EL (cell line): ENCODE measurements at places on chromosomes 7 and 10.

- DNase-seq: no peak
These were observed 7.2 kb downstream of the MINDY4 start for GRCh38 chr7:30778255-30779025.

GRCh38 chr10:5522913-5523560 is 1.7 kb upstream of the CALML3 start:
- DNase-seq: no peak

DNA sequence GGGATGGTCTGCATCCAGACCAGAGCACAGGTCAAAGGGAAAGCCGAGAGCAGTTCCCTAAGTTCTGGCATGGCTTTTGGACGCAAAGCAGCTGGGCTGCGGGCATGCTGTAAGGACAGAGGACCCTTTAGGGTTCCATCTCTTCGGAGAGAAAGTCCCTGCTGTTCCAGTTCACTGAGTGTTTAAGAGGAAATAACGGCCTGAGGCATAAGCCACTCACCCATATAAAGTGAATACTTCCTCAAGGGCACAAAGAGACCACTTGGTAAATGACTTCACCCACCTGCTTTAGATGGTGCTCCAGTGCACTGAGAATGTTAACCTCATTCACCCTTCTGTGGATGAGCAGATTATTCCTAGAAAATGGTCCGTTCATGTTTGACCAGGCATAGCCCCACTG is 586.7 kb upstream of the GALNT17 start:
- DNase-seq: no peak

DNA sequence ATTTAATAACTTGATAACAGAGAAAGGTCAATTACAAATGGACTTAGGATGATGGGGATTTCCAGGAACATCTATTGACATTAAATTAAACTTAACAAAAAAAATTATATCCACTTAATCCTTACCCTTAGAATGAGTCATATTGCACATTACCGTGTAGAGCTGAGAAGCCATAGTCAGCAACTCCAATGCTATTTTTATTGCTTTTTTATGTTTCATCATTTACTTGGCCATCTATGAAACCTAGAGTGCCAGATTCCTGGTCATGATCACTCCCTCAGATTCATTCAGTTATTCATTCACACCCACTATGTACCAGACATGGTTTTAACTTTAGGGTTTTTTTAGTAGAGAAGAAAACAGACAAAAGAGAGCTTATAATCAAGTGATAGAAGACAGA is 1180.4 kb downstream of the CNTNAP2 start:
- peak; percentile 13 for DNase-seq

DNA sequence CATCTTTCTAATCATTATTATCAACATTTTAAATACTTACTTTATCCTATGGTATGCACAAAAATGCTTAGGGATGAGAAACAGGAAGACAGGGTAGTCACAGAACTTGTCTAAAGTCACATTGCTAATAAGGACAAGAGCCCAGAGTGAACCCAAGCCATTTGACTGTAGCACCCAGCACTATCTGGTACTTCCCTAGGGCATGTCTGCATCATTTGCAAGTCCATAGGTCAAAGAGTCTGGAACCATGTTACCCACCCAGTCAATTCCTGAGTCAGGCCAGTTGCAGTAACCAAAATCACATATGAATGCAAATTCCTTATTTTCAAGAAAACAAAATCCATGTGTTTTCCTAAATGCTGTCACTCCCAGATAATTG is 19.1 kb downstream of the ASAH2 start:
- no peak for DNase-seq

DNA sequence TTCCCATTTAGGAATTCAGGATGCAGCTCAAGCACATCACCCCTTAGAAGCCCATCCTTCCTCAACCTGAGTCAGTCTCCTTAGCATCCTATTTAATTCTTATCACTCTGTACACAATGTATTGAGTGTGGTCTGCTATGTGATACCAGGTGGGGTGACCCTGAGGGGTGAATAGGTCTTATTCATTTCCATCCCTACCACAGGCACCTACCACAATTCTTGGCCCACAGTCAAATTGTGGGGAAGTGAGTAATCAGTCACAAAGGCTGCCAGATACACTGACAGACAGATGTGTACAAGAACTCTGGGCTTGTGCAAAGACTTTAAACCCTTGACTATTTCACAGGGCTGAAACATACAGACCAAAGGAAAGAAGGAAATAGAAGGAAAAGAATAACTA is 560.5 kb downstream of the PARD3 start:
- peak; percentile 50 for DNase-seq

GRCh38 chr7:131364767-131365344 is 37.2 kb downstream of the MKLN1 start:
- no peak for DNase-seq

DNA sequence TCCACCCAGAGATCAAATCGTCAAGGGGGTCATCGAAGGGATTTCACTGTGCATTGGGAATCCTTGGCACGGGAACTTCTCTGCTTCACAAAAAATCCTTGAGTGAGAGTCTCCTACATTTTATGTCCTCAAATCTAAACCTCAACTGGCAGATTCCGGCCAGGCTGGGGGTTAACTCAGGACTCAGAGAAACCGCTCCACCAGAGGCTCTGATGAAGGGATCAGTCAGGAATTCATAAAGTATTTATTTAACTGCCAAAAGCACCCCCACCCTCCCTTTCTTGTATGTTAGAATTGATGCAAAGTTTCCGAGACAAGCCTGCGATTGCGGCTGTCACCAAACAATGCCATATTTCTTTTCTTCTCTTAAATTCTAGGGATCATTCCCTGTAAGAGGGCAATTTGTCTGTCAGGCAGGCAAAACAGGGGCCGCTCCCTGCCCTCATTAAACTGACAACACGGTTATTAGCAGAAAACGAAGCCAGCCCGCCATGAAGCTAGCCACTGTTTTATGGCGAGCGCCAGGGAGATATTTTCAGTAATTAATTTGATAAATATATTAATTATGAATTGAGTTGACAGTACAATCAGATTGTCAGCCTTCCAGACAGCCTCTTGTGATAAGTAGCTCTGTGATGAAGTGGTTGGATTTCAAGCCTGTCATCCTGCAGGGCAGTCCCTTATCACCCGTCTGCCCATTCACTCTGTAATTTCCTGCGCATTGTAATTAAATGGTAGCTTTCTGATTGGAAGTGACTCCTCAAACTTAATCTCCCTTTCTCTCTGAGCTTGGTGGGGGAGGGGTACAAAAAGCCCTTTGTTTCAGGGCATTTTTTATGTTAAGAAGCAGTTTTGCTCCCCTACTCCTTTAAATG is 153.0 kb upstream of the GPR26 start:
- no peak for DNase-seq

DNA sequence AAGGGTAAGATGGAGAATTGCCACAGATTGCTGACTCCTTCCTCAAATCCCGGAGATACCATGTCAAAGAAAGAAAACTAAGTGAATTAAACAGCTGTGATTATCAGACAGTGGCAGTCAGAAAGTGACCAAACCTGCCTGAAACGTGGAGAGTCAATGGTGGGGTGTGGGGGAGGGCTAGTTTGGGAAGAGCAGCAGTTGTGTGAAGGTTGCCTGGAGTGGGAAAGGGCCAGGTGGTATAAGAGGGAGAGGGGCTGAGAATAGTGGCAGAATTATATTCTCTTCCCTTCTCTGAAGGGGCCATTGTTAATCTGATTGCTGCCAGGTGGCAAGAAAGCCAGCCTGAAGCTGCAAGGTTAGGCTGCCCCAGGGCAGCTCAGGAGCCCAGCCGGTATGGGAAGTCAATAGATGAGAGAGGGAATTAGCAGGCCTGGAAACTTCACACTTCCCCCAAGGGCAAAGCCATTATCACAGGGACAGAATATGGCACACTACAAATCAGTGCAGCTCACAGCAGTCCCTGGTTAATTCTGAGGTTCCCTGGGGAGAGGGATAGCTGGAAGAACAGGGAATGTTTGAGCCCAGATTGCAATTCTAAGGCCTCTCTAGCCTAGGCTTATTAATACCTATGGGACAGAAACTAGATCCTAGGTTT is 83.9 kb upstream of the ITGB1 start:
- DNase-seq: no peak

GRCh38 chr10:64458306-64458705 is 937.1 kb downstream of the REEP3 start:
- no peak for DNase-seq

- peak; percentile 38 for DNase-seq
These were observed 15.6 kb downstream of the ADAM8 start for GRCh38 chr10:133260895-133261725.

DNA sequence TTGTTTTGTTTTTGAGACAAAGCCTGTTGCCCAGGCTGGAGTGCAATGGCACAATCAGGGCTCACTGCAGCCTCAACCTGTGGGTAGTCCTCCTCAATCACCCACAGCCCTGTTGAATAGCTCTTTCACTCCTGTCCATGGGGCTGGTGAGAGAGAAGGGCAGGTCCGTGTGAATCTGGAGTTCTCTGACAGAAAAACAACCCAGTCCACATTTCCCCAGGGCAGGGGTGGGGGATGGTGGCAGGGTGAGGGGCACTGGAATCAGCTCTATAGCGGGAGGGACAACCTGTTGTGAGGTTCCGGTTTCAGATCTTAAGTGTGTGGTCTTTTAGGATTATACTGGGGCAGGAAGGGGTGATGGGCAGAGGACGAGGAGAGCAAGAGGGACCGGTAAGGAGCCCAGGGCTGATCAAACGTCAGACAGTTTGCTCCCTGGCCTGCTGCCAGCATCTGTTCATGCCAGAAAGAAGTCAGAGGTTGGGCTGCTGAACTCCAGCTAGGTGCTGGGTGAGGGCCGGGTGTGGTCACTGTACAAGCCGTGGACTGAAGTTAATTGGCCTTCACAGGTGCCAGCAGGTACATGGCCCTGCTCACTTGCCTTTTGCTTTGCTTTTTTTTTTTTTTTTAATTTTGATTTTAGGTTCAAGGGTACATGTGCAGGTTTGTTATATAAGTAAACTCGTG is 33.2 kb upstream of the MKRN1 start:
- DNase-seq: no peak

DNA sequence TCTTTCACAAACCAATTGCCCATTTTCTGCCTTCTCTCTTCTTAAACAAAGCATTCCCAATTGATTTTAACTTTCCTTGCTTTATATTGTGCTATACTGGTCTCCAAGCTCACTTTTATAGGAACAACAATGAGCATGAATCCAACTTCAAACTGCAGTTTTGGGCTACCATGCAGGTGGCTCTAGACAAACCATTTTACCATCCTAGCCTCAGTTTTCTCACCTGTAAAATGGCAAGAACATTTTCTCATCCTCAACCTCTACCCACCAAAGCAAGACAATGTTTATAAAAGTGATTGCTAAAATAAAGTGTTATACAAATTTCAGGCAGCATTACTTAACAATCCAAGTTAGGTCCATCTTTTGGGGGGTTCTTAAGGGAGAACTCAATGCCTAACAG is 66.8 kb upstream of the ASAH2 start:
- no peak for DNase-seq

- peak; percentile 46 for DNase-seq
These were observed 109.5 kb upstream of the GJD4 start for GRCh38 chr10:35495521-35496119.

- no peak for DNase-seq
These were observed 6.6 kb upstream of the HNRNPF start for GRCh38 chr10:43415544-43415943.

GRCh38 chr7:46003896-46004875 is 83.1 kb upstream of the IGFBP3 start:
- peak; percentile 95 for DNase-seq

DNA sequence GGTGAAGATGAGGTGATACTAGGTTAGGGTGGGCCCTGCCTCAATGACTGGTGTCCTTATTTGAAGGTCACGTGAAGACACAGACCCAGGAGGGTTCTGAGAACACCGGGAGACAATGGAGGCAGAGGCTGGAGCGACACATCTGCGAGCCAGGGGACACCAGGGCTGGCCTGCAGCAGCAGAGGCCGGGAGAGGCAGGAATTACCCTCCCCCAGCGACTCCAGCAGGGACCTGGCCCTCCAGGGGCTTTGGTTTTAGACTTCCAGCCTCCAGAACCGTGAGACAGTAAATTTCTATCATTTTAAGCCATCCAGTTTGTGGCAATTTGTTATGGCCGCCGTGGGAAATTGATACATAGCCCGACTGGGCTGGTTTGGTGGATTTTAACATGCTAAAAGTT is 152.2 kb downstream of the DNAJB6 start:
- no peak for DNase-seq

- no peak for DNase-seq
These were observed 284.8 kb downstream of the PLXNA4 start for GRCh38 chr7:132291481-132291880.

DNA sequence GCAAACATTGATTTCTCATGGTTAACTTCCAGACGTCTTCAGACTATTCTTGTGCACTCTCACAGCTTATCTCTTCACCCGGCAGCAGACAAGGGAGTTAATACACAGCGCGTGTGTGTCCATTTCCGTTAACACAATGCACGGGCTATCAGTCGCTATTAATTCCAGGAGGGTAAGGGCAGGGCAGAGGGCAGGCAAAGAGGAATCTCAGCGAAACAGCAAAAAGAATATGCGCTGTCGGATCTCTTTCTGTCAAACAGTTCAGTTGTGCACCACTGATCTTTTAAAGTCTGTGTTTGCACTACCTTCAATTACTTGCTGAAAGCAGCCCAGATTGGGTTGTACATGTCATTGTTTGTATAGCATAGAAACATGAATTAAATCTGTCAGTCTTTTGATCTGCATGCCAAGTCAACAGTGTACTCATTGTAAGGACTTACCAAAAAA is 41.1 kb upstream of the CABCOCO1 start:
- DNase-seq: no peak

DNA sequence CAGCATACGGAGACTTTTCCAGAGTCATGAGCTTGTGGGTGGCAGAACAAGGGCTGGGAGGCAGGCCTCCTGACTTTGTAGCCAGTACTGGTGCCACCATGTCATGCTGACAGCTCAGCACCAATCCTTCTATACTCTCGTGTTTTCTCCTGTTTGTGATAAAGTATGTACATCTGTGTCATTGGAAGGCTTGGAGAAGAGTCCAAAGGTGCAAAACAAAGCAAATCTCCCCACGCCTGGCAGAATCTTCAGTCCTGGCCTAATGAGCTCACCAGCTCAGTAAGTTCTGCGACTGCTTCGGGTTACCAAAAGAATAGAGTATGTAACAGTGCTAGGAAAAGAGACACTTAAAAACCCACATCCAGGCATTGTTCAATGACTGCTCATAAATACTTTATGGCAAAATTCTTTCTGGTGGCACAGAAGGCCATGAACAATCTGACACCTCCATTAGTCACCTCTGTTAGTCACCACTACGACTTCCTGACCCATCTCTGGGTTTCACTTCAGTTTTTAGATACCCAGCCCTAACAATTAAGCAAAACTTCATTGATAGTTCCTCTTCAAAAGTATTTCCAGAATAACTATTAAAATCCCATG is 24.5 kb downstream of the STEAP1 start:
- DNase-seq: peak; percentile 88

- peak; percentile 58 for DNase-seq
These were observed 498 bp upstream of the ST7 start for GRCh38 chr7:116952635-116953371.
